Stimulated activated naive CD8-positive, alpha-beta T cell treated with anti-CD3 and anti-CD28 coated beads, Interleukin-15, Interleukin-2, amounts not matched to agents 100 U/mL and 50 U/mL, for 24 hours (primary cell): ENCODE measurements at places on chromosomes 4 and X.

GRCh38 chr4:143225167-143225566, 40.5 kb downstream of the USP38 start:
- no peak for DNase-seq

GRCh38 chr4:27027428-27027827, 166.8 kb downstream of the STIM2 start:
- DNase-seq, result no peak

- no peak for DNase-seq
Measured at GRCh38 chrX:106875151-106875550, 28.0 kb downstream of the RIPPLY1 start.

DNA sequence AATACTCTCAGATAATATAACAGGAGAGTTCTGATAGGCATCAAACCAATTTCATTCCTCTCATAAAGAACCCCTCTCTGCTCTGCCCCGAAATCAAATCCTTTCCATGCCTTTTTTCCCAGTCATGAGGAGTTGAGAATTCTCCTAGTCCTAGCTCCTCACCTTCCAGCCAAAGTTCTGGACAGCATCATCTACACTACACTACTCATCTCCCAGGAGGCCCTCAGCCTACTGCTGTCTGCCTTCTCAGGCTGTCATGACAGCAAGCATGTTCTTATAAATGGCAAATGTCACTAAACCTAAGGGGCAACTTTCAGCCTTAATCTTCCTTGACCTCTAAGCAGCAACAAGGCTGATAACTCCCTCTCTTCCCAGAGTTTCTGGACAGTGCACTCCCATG, 26.6 kb downstream of the MAPK10 start:
- DNase-seq, result no peak

GRCh38 chrX:49072712-49073095, 1.1 kb downstream of the PRAF2 start:
- no peak for DNase-seq

- DNase-seq, result no peak
Measured at GRCh38 chrX:10095698-10096432, 60.9 kb upstream of the CLCN4 start.

GRCh38 chr4:24244663-24245490, 339.5 kb downstream of the DHX15 start:
- no peak for DNase-seq

DNA sequence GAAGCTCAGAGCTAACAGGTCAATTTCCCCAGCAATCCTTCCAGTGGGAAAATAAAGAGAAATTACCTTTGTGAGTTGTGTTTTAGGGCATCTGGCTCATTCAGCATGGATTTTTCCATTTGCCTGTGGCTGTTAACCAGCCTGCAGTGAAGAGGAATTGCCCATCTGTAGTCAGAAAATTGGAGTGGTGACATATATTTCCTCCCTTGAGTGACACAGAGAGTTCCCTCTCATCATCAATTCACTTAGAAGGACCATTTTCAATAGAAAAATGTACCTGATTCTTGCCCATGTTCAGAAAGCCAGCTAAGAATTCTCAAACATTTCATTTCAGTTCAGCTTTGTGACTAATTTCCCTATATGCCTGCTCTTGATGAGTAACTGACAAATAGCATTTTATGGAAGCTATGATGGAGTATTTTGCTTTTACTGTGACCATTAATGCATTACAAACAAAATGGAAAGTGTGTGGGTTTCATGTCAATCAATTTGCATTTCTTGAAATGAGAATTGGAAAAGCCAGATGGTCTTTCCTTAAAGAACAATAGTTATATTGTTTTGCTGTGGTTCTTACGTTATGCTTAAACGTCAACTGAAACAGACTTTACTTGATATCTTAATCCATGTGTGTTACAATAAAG, 155.8 kb downstream of the NWD2 start:
- DNase-seq, result no peak

GRCh38 chrX:134453631-134454030, 6.3 kb upstream of the HPRT1 start:
- no peak for DNase-seq

DNA sequence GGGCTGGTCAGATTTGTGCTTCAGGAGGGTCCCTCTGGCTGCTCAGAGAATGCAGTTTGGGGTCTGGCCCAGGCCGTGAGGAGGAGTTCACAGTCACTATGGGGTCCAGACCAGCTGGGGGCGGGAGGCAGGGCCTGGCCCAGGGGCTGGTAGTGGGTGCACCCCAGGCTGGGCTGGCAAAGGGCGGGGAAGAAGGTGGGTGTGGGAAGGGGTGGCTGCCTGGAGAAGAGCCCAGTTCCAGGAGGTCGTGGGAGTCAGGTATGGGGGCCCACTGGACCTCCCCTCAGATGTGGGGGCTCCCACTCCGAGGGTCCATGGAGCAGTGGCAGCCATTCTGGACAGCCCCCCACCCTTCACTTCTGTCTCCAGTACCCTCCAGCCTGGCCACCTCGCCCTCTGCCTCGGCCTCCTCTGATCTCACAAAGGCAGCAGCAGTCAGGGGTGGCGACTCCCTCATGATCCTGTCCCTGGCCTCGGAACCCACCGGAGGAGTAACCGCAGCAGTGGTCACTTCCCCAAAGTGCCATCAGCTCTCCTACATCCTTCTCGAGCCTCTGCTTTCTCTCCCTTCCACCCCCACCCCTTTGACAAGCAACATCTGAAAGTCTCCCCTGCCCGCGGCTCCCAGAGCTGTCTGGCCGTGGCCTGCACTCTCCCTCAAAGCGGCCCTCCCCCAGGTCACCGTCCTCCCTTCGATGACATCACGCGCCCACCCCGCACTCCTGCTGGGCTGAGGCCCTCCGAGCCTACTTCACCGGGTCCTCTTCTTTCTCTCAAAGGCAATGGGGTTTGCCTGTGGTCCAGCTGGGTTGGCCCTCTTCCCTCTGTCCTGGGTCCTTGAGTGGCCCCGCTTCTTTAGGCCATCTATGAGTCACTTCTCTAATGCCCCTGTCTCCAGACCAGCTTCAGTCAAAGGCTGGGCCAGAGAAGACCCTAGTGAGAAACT, 1.7 kb upstream of the SLC6A8 start:
- no peak for DNase-seq

DNA sequence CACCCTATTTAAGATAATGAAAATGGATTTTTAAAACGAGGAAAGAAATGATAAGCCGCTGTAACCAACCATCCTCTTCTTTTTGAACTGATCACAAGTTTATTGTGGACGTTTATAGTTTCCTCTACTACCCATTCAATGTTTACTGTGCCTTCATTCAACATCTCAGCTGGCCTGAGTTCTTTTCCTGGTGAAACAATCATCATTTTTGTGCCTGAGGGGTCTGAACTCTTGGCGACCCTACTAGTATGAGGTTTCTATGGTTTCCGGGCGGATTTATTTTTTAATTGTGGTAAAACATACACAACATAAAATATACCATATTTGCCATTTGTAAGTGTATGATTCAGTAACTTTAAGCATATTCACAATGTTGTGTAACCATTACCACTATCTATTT, 100.7 kb downstream of the SPRY1 start:
- no peak for DNase-seq

- DNase-seq, result no peak
Measured at GRCh38 chr4:85968945-85969819, 390.7 kb downstream of the MAPK10 start.

DNA sequence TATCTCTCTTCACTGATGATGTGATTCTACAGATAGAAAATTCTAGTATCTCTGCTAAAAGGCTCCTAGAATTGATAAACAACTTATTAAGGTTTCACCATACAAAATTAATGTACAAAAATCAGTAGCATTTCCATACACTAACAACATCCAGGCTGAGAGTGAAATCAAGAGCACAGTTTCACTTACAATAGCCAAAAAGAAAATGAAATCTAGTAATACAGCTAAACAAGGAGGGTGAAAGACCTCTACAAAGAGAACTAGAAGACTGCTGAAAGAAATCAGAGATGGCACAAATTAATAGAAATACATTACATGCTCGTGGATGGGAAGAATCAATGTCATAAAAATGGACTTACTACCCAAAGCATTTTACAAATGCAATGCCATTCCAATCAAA, 751.9 kb downstream of the FSTL5 start:
- no peak for DNase-seq

DNA sequence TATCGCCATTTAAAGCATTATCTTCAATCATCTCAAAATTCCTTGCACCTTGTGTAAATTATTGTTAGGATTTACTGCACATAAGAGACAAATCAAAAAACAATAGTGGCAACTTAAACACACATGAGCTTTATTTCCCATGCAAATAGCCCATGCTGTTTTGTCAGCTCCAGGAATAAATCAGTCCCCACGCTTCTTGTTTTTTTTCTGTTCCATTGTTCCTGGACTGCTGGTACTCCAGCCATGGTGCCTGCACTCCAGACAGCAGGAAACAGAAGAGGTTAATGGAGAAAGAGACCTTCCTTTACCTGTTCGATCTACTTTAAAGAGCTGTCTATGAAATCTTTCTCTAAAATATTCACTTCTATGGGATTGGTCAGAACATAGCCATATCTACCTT, 1515.7 kb upstream of the TENM3 start:
- DNase-seq, result no peak

DNA sequence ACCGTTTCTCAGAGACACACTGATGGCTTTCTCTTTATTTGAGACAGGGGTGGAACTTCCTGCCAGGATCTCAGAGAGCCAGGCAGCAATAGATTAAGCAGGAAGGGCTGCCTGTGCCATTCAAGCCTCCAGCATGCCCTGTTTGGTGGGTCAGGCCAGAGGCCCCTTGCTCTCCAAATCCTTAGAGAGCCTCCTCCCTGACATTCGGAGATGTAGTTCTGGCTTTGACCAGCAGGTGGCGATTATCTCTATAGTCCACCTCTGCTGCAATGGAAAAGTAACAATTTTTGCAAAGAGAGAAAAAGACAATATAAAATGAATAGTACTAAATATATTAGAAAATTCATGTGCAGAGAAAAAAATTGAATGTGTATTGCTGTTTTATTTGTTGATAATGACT, 93.9 kb downstream of the NXF2B start:
- peak; percentile 68 for DNase-seq

- no peak for DNase-seq
Measured at GRCh38 chrX:39805022-39805421, 292.7 kb downstream of the BCOR start.

GRCh38 chr4:188154668-188155405, 15.6 kb downstream of the TRIML1 start:
- no peak for DNase-seq

- DNase-seq, result no peak
Measured at GRCh38 chr4:68360231-68360968, 10.5 kb upstream of the YTHDC1 start.

DNA sequence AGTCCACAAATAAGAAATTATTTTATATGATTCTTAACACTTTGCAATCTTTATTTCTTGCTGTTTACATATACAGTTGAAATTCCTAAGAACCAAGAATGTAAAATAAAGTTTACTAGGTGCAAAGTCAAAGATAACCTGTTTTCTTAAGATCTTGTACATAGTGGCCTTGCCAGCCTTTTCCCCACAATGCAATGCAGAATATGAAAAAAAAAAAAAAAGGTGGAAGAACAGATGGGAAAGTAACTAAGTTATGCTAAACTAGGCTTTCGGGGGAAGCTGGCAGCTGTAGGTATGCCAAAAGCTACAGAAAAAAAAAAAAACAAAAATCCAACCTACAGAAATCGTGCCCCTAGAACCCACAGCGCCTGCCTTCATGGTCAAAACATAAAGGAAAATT, 1588.4 kb downstream of the STIM2 start:
- DNase-seq, result no peak

- DNase-seq, result no peak
Measured at GRCh38 chr4:70925899-70926635, 23.9 kb downstream of the MOB1B start.

DNA sequence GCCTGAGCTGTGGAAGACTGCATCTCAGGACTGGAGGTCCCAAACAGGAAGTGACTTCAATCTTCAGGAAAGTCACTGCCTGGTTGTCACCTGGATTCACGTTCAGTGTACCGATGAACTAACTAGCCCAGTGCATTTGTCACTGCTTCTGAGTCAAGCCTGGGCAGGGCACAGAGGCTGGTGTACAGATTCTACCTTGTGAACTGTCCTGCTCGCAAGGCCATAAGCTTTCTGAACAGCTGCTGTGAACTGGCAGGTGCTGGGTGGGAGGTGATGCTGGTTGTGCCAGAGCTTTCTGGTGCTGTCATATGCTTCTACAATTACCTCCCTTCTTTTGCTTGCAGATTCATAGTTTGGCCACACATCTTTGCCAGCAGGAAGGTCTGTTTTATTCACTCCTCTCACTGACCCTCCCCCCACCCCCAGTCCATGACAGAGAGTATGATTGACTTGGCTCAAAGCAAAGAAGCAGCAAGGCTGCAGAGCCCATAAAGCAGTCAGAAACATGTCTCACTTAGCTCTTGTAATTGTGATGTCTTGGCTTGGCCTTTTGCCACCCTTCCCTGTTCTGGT, 40.5 kb downstream of the ZCCHC12 start:
- DNase-seq, result no peak

DNA sequence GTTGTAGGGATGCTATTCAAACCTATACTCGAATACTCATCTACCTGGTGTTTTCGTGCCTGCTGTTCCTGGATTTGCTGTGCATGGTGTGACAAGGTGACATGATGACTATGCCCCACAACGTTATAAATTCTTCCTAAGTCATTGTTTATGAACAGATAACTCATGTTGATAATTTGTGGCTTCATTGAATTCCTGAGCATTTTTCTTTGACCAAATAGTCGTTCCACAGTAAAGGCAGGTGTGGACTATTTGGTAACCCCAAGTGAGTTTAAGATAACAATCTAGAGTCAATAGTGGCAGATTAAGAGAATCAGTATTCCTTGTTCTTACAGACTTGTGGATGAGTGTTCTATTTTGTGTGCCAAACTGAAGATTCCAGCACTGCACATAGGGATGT, 59.9 kb downstream of the SNX25 start:
- DNase-seq, result no peak

DNA sequence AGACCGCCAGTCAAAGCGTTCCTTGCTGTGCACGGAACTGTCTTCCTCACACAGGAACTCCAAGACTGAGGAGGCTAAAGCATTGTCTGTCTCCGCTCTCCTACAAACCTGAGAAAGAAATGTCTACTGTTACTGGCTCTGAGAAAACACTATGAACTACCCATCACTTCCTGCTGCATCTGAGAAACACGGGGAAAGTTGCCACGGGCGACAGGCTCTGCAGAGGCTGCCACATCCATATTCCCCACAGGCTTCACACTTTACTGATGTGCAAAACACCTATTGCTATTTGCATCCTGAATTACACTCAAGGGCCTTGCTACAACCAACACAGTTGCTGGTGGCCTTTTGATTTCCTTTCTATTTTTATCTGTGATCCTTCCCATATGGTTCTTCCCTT, 59.0 kb downstream of the AFAP1 start:
- DNase-seq, result no peak

- no peak for DNase-seq
Measured at GRCh38 chr4:48315728-48316630, 25.4 kb upstream of the SLAIN2 start.

- no peak for DNase-seq
Measured at GRCh38 chr4:76781698-76782595, 116.0 kb downstream of the SOWAHB start.

GRCh38 chr4:154137320-154137905, 348.5 kb upstream of the SFRP2 start:
- DNase-seq, result no peak

- DNase-seq, result no peak
Measured at GRCh38 chr4:174713181-174713580, 115.9 kb downstream of the GLRA3 start.
